ENCODE measurements at places on chromosomes 2 and 18. TPM values are rescaled to one million over a fixed set of nuclear protein-coding genes. Genes with fewer than 3 reads are reported as not detected.

DNA sequence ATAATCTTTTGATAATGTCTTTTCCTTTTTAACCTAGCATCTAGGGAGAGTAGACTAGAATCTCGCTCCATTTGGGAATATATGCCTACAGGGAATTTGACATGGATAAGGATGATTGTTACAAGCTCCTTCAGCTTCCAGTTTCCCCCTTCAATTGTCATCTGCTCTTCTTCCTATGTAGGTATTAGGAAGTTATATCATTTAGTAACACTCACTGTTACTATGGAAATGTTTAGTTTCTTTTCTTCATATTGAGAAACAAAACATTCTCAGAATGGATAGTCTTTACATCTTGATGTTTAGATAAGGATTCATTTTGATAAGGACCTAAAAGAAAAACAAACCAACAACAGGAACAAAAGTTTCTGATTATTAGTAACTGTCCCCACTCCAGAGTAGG is 127.6 kb downstream of the PHLPP1 start:
- DNase-seq, result no peak

GRCh38 chr2:110888411-110888810 is 156.0 kb downstream of the ACOXL start:
- no peak for DNase-seq

GRCh38 chr2:181780047-181780651 is 99.8 kb upstream of the NEUROD1 start:
- no peak for DNase-seq

- DNase-seq, result no peak
Measured at GRCh38 chr2:176122052-176122682, 352 bp upstream of the HOXD9 start.

DNA sequence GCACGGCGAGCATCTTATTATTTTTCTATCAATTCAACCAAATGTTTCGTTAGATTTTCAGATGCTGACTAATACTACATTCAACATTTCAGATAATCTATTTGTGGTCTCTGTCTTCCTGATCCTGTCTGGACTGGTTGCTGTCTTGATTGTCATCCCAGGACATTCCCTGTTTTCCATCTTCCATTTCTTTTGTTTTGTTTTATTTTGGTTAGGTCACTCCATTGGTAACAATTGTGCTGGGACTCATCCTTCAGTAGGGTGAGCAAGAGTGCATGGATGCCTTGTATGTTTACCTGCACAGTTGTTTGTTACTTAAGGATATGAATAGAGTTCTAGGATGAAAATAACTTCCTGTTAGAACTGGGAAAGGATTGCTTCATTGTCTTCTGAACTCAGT is 55.9 kb upstream of the ACYP2 start:
- DNase-seq, result no peak

- DNase-seq, result no peak
Measured at GRCh38 chr2:121159291-121160071, 125.5 kb downstream of the TFCP2L1 start.

DNA sequence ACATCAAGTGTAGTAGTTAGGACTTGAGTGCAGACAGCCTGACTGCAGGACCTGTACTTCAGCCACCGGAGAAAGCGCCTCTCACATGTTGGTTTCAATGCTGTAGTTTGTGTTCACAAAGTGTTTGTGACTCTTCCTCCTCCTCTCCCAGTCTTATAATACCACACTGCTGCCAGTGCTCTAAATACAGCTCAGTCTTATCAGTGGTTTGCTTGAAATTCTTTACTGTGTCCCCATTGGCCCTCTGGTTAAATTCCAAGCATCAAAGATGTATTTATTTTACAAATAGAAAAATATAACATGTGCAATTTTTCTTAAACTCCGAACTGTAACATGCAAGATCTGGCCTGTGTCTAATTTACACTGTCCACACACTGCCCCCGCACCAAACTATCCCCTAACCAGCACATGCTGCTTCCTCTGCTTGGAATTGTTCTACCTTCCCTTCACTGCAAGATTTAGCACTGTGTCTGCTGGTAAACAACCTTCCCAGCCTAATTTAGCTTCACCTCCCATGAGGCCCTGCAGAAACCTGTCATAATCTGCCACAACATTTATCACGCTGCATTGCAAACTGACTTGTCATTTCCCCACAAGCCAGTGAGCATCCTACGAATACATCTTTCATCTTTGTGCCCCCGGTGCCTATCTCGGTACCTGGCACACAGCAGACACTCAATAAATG is 77.1 kb downstream of the SUMO1 start:
- no peak for DNase-seq

The GPR45 gene
- not detected for total RNA-seq

The QPCT gene
- total RNA-seq, result 88.1 TPM

The CLEC4F gene
- total RNA-seq, result 0.42 TPM

The EXOC6B gene
- total RNA-seq, result 100 TPM

The PROKR1 gene
- total RNA-seq, result not detected

The ANKRD30B gene
- not detected for total RNA-seq

The PLB1 gene
- 10.0 TPM for total RNA-seq

The DCDC2C gene
- total RNA-seq, result not detected

The MYO5B gene
- 55.2 TPM for total RNA-seq

The SERPINB7 gene
- total RNA-seq, result 354 TPM
